ENCODE measurements at places on chromosomes 7 and 10.

- DNase-seq: no peak
Observed at GRCh38 chr7:3304131-3304530, 3.1 kb downstream of the SDK1 start.

DNA sequence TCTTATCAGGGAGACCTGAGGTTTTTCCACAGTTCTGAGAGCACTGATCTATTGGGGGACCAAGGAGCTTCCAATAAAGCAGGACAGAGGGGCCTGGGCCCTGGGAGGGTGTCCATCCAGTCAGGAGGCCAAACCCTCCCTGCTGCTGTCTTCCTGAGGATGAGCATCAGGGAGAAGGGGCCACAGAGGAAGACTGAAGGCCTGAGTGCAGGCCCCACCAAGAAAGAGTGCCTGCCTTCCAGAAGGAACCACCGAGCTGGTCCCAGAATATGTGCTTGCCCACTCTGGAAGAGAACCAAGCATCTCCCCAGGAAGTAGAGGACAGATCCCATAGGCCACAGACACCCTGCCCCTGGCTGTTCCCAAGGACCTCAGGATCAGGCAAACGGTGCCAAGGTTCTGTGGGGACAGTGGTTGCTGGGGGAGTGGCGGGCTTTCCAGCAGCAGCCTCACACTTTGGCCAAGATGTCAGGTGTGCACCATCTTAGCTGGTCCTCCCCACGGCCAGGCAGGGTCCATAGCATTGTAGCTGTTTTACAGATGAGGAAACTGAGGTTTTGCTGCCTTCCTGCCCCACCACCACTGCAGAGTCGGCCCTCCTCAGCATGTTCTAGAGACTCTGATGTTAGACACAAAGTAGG is 199.4 kb downstream of the GRID1 start:
- no peak for DNase-seq

- DNase-seq: no peak
Observed at GRCh38 chr10:37403776-37404175, 278.4 kb downstream of the ANKRD30A start.

DNA sequence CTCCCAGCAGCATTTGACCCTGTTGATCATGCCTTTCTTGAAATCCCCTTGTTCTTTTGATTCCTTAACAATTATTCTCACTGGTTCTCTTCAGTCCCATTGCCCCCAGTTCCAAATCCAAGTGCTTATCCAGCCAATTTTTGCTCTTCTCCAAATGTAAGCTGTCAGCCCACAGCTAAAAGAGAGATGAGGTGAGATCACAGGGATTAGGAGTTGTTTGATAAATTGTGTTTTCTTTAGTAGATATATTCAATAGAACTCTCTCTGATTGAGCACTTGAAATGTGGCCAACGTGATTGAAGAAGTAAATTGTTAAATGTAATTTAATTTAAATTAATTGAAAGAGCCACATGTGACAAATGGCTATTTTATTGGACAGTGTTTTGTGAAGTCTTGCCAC is 76.6 kb upstream of the NME8 start:
- DNase-seq: no peak

- no peak for DNase-seq
Observed at GRCh38 chr10:62016623-62017490, 115.4 kb downstream of the ARID5B start.

DNA sequence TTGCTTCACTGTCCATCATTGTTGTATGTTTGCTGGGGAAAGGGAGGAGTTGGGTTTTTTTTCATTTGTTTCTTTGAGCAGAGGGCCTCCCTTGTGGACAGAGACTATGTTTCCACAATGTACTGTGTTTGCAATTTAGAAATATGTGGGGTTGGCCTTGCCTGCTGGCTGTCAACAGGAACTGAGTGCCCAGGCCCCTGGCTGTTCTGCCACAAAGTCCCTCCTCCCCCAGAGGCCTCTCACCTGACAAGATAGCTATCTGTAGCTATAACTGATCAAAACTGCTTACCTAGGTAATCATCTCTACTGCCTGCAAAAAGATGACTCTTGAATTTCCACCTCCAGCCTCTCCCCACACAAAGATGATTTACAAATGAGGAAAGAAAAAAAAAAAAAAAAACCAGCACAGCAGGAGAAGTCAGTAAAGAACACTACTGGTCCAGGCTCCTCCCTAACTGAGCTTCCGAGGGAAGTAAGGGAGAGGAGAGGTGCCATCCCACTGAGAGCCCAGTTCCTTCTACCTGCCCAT is 121.8 kb downstream of the SGMS1 start:
- DNase-seq: no peak

- DNase-seq: no peak
Observed at GRCh38 chr10:14025283-14026189, 305.2 kb downstream of the FRMD4A start.

Data from stimulated activated CD8-positive, alpha-beta memory T cell treated with anti-CD3 and anti-CD28 coated beads, Interleukin-15, amount 100 ng/mL, for 1 hour (primary cell).